ENCODE measurements at places on chromosomes 5 and 9. TPM values are rescaled to one million over a fixed set of nuclear protein-coding genes. Genes with fewer than 3 reads are reported as not detected.

The KLF4 gene
- total RNA-seq: 1.7 TPM

The SOX30 gene
- total RNA-seq: not detected

The PLAC8L1 gene
- 0.73 TPM for total RNA-seq

The TXN gene
- 439 TPM for total RNA-seq

The MLANA gene
- total RNA-seq: 969 TPM

The PTGDS gene
- 1.1 TPM for total RNA-seq
